DMS79 treated with DMSO at 0.1 percent for 48 hours (cell line): ENCODE measurements at places on chromosomes 7 and 10.

DNA sequence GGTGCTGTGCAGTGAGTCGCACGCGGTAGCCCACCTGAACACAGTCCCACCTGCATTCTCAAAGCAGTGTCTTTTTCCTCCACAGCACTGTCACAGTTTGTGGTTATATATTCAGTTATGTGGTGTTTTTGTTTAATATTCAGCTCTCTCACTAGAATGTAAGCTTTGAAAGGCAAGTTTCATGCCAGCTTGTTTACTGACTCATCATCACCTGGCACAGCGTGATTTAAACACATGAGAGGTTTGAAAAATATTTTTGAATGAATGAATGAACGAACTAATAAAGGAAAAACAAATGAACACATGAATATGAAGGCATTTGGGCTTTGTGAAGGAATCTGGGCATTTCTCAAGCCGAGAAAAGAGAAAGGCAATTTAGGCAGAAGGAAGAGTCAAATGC lies 51.9 kb upstream of the TM9SF3 start:
- no peak for DNase-seq

- no peak for DNase-seq
Observed at GRCh38 chr7:40331915-40332314, 197.1 kb downstream of the SUGCT start.

DNA sequence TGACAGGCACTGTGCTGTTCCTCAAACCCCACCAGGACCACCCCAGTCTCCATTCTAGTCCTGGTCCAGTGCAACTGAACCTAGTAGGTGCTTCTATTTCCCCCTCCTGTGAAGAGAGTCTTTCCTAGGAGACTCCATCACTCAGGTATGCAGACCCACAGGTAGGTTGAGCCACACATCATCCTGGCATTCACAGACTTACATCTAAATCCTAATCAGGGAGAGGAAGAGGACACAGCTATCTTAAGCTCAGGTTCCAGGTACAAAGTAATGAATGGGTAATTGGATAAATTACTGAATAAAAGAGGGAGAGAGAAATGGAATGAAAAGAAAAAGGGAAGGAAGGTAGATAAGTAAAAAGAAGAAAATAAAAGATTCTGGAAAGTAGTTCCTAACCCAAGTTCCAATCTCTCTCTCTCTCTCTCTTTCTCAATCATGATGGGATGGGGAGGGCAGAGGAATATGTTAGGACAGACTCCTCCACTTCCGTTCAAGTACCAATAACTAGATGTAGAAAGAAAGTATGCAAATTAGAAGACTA lies 139.8 kb upstream of the NAMPT start:
- DNase-seq: no peak

DNA sequence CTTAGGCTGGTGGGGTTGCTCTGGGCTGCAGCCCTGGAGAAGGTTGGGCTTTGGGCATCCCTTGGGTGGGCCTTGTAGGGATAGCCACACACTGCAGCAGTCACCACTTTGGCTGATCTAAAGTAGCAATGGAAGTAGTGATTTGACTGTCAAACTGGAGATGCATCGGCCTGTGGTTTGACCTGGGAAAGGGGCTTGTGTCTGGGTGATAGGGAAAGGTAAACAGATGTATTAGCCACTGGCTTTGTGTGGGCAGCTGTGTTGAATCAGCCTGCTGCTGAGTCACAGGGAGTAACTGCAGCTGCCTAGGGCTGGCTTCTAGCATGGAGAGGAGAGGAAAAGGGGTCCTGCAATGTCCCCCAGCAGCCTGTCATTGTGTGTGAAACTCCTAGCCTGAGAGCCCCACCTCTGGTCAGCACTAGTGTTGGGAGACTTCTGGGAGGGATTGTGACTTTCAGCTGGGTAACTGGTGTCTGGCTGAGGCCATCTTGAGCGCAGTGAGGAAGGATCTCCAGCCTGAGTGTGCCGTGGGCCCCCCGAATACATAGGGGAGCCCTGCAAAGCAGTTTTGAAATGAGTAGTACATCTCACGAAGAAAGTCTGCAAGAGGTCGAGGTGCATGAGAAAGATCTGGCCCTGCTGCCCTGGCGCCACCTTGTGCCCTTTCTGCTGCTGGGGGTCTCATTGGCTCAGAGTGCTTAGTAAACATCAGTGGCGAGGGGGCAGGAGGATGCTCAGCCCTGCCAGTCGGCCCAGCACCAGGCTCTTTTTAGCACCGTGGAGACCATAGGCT lies 117.3 kb downstream of the FANK1 start:
- peak; percentile 10 for DNase-seq

DNA sequence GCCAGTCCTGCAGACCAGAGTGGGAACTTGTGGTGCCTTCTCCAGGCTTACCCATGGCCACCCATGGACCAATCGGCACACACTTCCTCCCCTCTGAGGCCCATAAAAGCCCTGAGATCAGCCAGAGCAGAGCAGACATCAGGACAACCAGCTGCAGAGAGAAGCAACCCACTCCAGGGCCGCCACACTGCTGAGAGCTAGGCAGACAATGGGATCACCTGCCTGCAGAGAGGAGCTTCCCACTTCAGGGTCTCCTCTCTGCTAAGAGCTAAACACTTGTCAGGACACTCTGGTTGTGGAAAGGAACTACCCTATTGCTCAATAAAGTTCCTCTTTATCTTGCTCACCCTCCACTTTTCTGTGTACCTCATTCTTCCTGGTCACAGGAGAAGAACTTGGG lies 34.0 kb downstream of the C7orf25 start:
- DNase-seq: no peak

DNA sequence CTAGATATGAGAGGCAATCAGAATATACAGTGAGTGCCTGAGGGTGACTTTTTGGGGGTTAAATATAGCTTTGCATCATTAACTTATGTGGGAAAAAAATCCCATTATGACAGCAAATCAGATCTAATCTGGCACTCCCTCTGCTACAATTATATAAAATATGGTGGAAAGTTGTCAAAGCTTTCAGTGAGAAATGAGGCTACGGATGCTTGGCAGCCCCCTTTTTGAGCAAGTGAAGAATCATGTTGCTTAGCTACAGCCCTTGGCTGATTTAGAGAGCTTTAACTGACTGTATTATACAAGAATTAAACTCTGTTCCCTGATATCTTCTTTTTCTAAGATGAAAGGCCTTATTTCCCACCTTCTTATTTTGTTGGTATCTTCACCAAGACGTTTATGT lies 57.4 kb downstream of the GPR158 start:
- peak; percentile 44 for DNase-seq

DNA sequence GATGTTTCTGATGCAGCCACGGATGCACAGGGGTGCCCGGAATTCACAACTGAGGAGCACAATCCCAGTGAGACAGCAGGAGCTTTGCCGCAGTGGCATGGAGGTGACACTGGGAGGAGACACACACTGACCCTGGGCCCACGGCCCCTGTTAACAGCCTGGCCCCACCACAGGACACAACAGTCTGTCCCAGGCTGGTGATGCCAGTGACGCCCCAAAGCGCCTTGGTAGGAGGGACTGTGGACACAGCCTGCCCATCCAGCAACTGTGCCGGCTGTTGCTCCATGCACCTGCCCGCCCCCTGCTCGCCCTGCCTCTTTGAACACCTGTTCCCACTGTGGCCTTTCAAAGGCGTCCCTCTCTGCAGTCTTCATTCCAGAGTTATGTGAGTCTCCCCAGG lies 49.8 kb downstream of the KLF6 start:
- no peak for DNase-seq

GRCh38 chr7:139242741-139243281 lies 11.8 kb downstream of the UBN2 start:
- DNase-seq: no peak

- no peak for DNase-seq
Observed at GRCh38 chr7:73995330-73995729, 32.6 kb upstream of the ELN start.

DNA sequence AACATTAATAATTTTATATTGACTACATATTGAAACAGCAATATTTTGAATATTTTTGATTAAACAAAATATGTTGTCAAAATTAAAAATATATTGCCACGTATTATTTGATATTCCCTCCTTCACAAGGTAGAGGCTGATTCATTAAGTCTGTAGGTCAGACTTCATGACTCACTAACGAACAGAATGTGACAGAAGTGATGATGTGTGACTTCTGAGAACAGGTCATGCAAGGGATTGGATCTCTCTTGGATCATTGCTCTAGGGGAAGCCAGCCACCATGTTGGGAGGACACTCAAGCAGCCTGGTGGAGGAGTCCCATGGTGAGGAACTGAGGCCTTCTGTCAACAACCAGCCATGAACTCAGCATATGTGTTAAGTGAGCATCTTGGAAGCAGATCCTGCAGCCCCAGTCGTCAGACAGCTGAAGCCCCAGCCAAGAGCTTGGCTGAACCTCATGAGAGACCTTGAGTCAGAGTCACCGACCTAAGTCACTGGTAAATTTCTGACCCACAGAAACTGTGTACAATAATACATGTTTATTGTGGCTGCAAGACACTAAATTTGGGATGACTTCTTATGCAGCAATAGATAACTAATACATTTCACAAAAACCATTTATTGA lies 66.6 kb downstream of the HTR5A start:
- no peak for DNase-seq

GRCh38 chr10:31961277-31962074 lies 32.8 kb upstream of the ARHGAP12 start:
- DNase-seq: peak; percentile 68

GRCh38 chr10:52954407-52954806 lies 181.8 kb upstream of the MBL2 start:
- DNase-seq: no peak

- DNase-seq: no peak
Observed at GRCh38 chr10:29588629-29589421, 45.9 kb downstream of the SVIL start.

DNA sequence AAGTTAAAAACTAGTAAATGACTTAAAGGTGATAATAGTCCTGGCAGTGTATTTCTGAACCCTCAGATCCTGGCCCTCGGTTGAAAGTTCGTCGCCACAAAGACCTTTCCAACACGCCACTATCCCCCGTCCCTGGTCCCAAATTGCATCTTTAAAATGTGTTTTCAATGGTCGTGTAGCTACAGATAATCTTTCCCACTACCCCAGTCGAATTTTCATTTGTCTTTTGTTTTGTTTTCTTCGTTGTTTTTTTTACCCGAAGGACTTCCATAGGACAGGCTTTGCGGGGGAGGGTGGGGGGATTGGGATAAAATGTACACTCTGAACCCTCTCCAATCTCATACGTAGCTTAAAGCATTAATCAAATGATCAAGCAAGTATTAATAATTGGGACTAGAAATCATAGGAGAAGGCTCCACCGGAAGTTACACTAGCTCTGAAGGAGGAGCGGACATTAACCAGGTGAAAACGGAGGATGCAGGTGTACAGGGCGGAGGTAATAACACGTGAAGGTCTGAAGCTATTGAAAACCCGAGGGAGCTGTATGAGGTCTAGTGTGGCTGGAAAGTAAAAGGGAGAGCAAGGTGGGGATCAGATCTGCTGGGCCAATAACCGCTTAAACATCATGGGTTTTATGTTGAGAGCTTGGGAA lies 32.8 kb upstream of the PHF14 start:
- peak; percentile 79 for DNase-seq

DNA sequence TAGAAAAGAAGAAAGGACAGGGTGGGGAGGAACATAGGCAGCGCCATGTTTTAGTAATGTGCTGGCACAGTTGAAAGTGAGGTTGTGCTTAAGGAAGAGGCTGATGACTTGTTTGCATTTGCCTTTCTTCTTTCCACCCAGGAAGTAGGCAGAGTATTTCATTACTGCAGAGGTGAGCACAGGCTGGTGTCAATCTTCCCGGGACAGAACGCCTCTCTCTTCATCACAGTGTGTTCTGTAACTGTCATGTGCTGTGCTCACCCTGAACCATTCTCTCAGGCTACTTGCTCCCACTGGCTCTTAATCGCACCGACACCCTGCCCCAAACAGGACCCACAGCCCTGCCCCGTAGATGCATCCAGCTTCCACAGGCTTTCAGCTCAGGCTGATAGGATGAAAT lies 135.8 kb upstream of the YAE1 start:
- no peak for DNase-seq

- DNase-seq: no peak
Observed at GRCh38 chr7:48660306-48660870, 264.0 kb upstream of the CDC14C start.

DNA sequence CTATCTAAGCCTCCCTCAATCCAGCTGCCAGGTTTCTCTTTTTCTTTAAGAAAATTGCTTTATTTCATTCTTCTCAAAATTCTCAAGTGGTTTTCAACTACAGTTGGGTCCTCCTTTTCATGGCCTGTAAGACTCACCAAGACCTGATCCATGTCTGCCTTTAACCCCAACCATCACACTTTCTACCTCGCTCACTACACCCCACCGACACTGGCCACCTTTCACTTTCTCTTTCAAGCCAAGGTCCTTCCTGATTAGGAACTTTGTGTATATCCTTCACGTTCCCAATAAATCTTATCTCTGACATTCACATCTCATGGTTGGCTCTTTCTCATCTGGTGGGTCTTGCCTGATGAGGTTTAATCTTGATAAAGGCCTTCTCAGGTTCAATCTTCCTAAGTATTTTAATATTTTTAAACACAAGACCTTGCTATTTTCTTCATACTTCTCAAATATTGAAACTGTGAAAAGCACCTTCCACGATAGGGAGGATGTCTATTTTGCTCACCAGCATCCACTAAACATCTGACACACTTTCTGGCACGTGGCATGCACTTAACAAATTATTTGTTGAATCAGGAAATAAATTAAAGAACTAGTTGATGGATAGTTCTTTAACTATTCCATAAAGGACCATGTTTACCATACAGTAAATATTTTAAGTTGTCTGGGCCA lies 624.8 kb downstream of the GRID1 start:
- DNase-seq: no peak
